Non-pigmented ciliary epithelial cell (primary cell): ENCODE measurements at places on chromosomes 13 and 19.

DNA sequence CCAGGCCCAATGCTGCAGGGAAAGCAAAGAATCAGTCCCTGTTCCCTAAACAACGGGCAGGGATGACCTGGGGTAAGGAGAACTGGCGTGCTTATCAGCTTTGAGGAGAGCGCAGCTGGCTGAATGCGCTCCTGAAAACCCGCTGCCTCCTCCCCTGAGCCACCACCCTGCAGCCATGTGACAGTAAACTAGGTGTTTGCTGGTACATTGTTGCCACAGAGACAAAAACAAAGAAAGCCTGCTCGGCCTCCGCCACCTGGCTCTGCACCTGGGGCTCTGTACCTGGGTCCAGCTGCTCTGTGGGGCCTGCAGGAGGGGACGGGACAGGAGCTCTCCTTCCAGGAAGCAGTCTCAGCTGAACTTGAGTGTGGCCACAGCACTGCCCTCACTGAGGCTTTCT, 21.8 kb downstream of the MCF2L start:
- DNase-seq, result no peak

GRCh38 chr13:81048026-81048461, 707.1 kb upstream of the SPRY2 start:
- DNase-seq, result no peak

GRCh38 chr13:74000876-74001275, 133.3 kb downstream of the KLF12 start:
- no peak for DNase-seq

- DNase-seq, result no peak
Measured at GRCh38 chr13:24307211-24308067, 1.9 kb upstream of the C1QTNF9 start.

GRCh38 chr13:66586489-66586888, 643.6 kb downstream of the PCDH9 start:
- DNase-seq, result no peak
